ENCODE measurements at places on chromosomes 7 and 10.

DNA sequence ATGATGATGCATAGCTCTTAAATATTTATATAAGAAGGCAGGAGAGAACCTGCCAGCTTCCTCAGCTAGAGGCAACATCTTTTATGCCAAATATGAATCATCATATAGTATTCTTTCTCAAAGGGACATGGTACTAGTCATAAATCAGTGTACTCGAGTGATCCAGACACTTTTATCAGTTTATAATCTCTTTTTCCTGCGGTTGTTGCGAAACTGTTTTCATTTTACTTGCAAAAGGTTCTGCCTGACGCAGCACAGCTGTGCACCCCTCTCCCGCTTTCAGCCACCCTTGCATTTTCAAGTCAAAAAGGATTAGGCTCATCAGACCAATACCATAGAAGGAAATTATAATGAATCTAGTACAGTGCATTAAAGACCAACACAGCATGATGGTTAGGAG is 332.3 kb upstream of the PRKCQ start:
- no peak for DNase-seq

- DNase-seq = no peak
Observed at GRCh38 chr7:1555046-1555812, 776 bp downstream of the TMEM184A start.

- no peak for DNase-seq
Observed at GRCh38 chr10:51445588-51445987, 253.8 kb downstream of the CSTF2T start.

DNA sequence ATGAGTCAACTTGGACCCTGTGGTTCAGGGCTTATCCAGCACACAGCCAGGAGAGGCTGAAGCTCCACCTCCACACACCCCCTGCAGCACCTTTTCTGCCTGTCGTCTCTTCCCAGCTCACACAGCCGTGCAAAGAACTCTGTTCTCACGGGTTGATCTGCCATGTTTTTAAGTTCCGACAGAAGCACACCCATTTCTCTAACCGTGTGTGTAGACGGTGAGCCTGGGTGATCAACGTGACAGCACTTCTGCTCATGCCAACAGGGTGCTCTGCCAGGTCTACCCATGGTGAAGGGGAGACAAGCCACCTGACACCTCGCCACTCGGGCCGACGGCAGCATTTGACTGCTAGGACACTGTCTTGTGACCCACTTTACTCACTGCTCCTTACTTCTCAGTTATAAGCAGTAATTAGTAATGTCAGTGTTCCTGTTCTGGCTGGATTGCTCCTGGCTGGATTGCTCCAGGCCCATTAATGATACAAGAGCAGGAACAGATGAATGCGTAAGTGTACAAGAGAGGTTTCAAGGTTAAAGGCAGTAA is 90.5 kb downstream of the RNF216 start:
- DNase-seq = no peak

DNA sequence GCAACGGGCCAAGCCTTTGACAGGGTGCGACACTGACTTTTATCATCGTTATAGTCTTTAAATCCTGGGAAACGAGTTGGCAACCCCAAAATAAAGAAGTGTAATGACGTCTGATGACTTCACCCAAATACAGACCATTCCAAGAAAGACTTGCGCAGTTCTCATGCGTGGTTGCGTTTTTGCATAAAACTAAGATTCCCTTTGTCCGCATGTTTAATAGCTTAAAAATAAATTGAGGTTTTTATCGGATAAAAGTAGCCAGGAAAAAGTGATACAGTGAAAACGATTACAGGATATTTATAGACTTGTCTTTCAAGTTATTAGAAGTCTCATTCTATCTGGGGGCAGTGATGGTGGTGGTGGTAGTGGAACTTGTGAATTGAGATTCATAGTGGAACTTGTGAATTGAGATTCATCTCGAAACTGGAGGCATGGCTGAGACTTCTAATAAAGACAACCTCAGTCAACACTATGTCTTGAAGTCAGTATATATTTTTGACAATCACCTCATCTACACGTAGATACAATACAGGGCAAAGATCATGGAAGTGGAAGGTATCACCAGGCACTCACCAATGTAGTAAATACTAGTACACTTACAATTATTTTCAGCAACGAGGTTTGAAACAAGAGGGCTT is 1.2 kb upstream of the NAMPT start:
- DNase-seq = no peak

GRCh38 chr10:73576890-73577591 is 14.1 kb downstream of the USP54 start:
- DNase-seq = no peak

- no peak for DNase-seq
Observed at GRCh38 chr7:151484971-151485707, 34.6 kb downstream of the RHEB start.

DNA sequence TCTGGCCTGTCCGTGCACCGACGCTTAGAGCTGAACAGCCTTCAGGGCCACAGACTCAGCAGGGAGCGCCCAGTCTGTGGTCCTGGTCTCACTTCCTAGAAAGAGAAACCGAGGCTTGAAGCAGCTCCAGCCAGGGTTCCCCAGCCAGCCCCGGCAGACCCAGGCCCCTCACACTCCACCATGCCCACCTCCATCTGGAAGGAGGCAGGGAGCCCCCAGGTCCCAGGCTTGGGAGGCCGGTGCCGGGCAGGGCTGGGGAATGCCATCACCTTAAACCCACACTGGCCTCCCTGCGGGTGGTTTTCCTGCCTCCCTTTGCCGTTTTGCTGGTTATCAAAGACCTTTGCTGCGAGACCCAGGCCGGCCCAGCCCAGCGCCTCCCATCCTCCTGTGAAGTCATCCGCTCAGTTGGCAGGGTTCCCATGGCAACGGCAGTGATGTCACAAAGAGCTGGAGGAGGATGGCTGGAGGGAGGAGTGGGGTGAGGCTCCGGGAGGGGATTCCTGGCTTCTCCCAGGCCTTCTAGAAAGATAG is 24.0 kb downstream of the ELFN1 start:
- no peak for DNase-seq

DNA sequence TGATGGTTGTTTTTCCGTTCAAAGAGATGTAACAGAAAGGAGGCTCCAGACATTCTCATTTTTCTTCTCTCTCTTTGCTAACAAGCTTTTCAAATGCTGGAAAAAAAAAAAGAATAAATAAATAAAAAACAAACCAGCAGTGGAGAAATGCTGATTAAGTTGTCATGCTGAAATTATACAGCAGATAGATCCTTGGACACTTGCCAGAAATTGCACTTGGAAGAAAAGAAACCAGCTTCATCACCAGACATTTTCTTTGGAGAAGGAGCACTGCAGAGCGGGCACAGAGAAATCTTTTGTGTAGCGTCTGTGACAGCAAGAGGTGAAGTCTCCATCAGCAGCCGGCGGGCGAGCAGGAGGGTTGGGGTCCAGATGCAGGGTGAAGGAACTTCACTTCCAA is 55.8 kb downstream of the CLRN3 start:
- no peak for DNase-seq

- DNase-seq = no peak
Observed at GRCh38 chr7:47647181-47647917, 65.4 kb upstream of the TNS3 start.

- DNase-seq = no peak
Observed at GRCh38 chr7:142313528-142313927, 55.7 kb upstream of the PRSS58 start.

- no peak for DNase-seq
Observed at GRCh38 chr10:43972976-43973647, 324.4 kb upstream of the ZNF32 start.

- DNase-seq = no peak
Observed at GRCh38 chr7:138208142-138208570, 131.9 kb downstream of the AKR1D1 start.

GRCh38 chr7:93551063-93551895 is 23.2 kb downstream of the CALCR start:
- DNase-seq = no peak

DNA sequence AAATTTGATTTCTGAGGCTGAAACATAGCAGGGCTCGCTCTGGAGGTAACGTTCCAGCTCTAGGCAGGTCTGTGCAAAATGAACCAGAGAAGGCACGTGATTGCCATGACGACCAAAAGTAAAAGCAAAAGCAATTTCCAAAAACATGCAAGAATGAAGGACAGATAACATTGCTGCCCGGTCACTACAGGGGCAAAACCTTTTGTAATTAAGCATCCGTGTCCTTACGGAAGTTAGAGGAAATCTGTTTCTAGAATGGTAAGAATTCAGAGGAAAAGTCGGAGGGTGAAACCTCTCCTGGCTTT is 2.9 kb downstream of the KLF6 start:
- peak; percentile 61 for DNase-seq

GRCh38 chr7:22417841-22418240 is 60.9 kb upstream of the RAPGEF5 start:
- no peak for DNase-seq

DNA sequence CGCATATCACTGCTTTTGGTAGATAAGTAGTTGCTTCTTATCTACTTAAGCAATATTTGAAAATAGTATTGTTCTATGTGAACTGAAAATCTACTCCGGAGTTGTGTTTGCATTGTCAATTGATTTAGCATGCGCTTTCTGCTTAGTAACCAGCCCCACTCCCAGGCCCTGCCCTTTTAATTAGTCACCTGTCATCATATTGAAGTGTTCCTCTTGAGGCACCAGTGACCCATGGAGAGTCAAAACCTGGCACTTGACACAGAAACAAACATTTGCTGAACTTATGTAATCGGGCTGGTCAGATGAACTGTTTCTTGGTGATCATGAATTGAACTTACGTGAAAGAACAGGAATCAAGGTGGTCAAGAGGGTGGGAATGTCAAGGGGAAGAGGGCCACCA is 27.8 kb upstream of the CDHR3 start:
- no peak for DNase-seq
